ENCODE measurements at places on chromosomes 7 and 10. TPM values are rescaled to one million over a fixed set of nuclear protein-coding genes. Genes with fewer than 3 reads are reported as not detected.

Gene WNT16
- not detected for total RNA-seq

Gene ELFN1
- total RNA-seq = 0.08 TPM

Gene SFTPD
- total RNA-seq = not detected

Gene NOC3L
- total RNA-seq = 18.6 TPM

Gene FXYD4
- not detected for total RNA-seq

Gene SEMA3E
- total RNA-seq = not detected

Gene EGFR
- not detected for total RNA-seq

Gene VPS50
- 17.0 TPM for total RNA-seq

Gene CYP3A7
- not detected for total RNA-seq

Gene POLD2
- total RNA-seq = 84.6 TPM

Gene SLC18A3
- not detected for total RNA-seq

Gene INPP5A
- 9.5 TPM for total RNA-seq

Gene PMS2
- total RNA-seq = 21.2 TPM

Gene SPDYE11
- total RNA-seq = not detected

Gene SYNPO2L
- total RNA-seq = not detected

Gene AP3M1
- total RNA-seq = 41.8 TPM

Gene FAM53B
- total RNA-seq = 44.9 TPM

Gene TAS2R40
- total RNA-seq = not detected

Gene OR2A25
- not detected for total RNA-seq

Gene IGF2BP3
- 0.48 TPM for total RNA-seq

Gene BICC1
- total RNA-seq = 0.08 TPM

Gene CDC14C
- not detected for total RNA-seq

Gene CHST3
- total RNA-seq = 0.05 TPM

Gene WASHC2C
- 40.9 TPM for total RNA-seq

Gene CALML5
- total RNA-seq = not detected

Gene SLC18A2
- total RNA-seq = not detected

Gene GJD4
- not detected for total RNA-seq

Gene AGAP6
- total RNA-seq = 9.8 TPM
